ENCODE measurements at places on chromosomes 16 and 17.

DNA sequence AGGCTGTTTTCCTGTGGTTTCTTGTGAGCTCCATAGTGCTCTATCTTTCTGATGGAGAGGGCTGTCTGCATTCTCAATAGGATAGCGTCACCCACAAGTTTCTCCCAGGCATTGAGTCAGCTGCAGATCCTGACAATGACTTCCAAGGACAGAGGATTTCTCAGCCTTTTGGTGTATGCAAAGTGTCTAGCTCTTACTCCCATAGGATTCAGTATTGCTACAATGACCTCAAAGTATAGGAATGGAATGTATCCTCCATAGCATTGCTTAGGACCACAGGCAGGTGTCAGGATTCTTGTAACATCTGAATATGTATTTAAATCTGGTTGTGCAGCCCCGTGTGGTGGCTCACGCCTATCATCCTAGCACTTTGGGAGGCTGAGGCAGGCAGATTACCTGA, 32.3 kb downstream of the SMIM36 start:
- no peak for DNase-seq

- DNase-seq = no peak
These were observed 50.1 kb upstream of the ATP2A3 start for GRCh38 chr17:4014148-4014927.

DNA sequence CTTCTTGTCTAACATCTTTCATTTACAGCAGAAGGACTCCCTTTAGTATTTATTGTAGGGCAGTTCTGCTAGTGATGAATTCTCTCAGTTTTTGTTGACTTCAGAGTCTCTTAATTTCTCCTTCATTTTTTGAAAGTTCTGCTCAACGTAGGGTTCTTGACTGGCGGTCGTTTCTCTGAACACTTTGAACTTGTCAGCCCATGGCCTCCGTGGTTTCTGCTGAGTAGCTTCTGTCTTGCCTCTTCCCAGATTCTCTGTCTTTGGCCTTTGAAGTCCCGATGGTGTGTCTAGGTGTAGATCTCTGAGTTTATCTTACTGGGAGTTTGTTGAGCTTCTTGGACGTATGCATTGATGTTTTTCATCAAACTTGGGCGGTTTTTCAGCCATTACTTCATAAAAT, 13.4 kb downstream of the GAA start:
- DNase-seq = no peak

GRCh38 chr16:12900599-12901203, 697 bp upstream of the SHISA9 start:
- no peak for DNase-seq

DNA sequence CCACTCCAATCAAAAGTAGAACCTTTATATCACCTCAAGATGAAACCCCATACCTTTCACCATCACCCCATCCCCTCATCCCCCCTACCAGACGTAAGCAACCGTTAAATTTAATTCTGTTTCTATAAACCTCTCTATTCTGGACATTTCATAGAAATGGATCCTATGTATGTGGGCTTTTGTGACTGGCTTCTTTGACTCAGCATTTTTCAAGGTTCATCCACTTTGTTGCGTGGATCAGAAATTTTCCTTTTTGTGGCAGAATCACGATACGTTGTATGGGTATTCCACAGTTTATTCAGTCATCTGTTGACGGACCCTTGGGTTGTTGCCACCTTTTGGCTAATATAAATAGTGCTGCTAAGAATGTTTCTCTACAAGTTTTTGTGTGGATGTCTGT, 8.6 kb downstream of the PLCG2 start:
- no peak for DNase-seq

- no peak for DNase-seq
These were observed 132.2 kb upstream of the MPHOSPH6 start for GRCh38 chr16:82302042-82302727.

Measured in NCI-H1694 treated with DMSO at 0.1 percent for 48 hours (cell line).